ENCODE measurements at places on chromosomes 1 and 21. TPM values are rescaled to one million over a fixed set of nuclear protein-coding genes. Genes with fewer than 3 reads are reported as not detected.

Gene CCT8
- total RNA-seq, result 100 TPM

DNA sequence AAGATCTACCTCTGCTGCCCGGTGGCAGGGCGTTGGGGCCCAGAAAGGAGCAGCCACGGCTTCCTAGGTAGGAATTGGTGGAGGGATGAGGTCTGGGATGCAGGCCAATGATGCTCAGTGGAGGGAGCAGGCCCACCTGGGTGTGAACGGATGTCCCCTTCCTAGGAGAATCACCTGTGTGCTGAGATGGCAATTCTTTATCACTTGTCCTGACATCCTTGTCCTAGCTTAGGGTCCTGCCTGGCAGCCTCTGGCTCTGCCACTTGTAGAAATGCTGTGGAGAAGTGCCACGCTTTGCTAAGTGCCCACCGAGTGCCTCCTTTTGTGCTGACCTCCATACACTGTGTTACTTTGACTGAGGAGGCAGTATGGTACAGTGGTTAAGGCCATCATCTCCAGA lies 12.8 kb downstream of the EDN2 start:
- no peaks in the 10 kb centered on the region for H3K36me3 ChIP-seq
- no peak for DNase-seq
- no peaks in the 10 kb centered on the region for H3K4me1 ChIP-seq
- H3K27me3 ChIP-seq, result no peaks in the 10 kb centered on the region
- no peak overlapping the region for H3K4me3 ChIP-seq

- H3K27ac ChIP-seq, result no peak overlapping the region
- DNase-seq, result no peak
- H3K36me3 ChIP-seq, result no peaks in the 10 kb centered on the region
- H3K4me3 ChIP-seq, result no peak overlapping the region
Measured at GRCh38 chr1:2056955-2057590, 6.9 kb downstream of the PRKCZ start.

- no peaks in the 10 kb centered on the region for H3K4me1 ChIP-seq
- H3K4me3 ChIP-seq, result no peak overlapping the region
- no peak for DNase-seq
- H3K27ac ChIP-seq, result no peak overlapping the region
Measured at GRCh38 chr21:46168238-46168637, 12.9 kb upstream of the FTCD start.

DNA sequence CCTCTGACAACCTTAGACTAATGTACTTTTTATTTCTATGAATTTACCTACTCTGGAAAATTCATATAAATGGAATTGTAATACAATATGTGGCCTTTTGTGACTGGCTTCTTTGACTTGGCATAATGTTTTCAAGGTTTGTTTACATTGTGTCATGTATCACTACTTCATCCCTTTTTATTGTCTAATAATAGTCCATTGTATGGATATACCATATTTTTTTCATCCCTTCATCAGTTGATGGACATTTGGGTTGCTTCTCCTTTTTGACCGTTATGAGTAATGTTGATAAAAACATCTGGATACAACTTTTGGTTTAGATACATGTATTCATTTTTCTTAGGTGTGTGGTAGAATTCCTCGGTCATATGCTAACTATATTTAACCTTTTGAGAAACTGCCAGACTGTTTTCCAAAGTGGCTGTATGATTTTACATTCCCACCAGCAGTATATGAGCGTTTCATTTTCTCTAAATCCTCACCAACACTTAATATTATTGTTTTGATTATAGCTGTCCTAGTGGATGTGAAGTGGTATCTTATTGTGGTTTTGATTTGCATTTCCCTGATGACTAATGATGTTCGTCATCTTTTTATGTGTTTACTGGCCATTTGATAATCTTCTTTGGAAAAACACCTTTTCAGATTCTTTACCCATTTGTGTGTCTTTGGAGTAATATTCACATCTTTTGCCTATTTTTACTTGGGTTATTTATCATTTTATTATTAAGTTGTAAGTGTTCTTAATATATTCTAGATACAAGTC lies 3.5 kb downstream of the RO60 start:
- H3K4me3 ChIP-seq, result no peak overlapping the region
- peaks cover 18% of the 10 kb centered on the region for H3K4me1 ChIP-seq
- H3K36me3 ChIP-seq, result no peaks in the 10 kb centered on the region
- no peaks in the 10 kb centered on the region for H3K27me3 ChIP-seq
- no peak overlapping the region for H3K27ac ChIP-seq

DNA sequence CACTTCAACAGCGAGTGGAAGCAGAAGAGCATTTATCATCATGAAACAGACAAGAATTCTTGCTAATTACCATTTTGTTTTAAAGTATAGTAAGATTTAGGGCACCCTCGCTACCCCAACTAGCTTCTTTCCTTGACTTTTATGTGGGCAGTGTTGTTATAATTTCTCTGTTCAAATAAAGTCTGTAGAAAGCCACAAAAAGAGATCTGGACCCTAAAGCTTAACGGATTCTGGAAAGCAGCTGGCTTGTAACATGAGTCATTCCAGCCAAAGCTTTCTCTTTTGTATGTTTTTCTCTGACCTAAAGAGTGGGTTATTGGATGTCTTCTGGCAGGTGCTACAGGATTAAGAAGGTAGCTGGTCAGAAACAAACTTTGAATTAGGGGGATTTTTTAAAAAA lies 37.4 kb downstream of the RUNX1 start:
- DNase-seq, result no peak
- peaks cover 32% of the 10 kb centered on the region for H3K36me3 ChIP-seq
- H3K27me3 ChIP-seq, result no peaks in the 10 kb centered on the region
- no peak overlapping the region for H3K27ac ChIP-seq
- no peaks in the 10 kb centered on the region for H3K4me1 ChIP-seq

DNA sequence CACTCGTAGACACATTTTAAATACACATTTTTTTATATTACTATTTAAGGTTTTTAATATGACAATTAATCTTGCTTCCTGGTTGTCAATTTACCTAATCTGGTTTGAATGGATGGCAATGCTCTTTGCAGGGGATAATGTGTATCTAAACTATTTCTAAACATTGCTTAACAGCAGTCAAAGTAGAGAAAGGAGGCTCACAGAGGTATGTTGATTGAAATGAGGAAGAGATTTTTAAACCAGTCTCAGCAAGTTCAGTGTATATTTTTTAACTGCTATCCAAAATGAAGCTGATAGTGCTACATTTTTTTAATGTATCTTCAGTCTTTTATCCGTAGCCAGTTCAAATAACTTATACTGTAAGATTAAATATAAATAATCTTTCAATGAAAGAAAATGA lies 17.4 kb downstream of the FMO1 start:
- no peak overlapping the region for H3K27ac ChIP-seq
- H3K27me3 ChIP-seq, result no peaks in the 10 kb centered on the region
- H3K36me3 ChIP-seq, result no peaks in the 10 kb centered on the region
- H3K4me3 ChIP-seq, result no peak overlapping the region

DNA sequence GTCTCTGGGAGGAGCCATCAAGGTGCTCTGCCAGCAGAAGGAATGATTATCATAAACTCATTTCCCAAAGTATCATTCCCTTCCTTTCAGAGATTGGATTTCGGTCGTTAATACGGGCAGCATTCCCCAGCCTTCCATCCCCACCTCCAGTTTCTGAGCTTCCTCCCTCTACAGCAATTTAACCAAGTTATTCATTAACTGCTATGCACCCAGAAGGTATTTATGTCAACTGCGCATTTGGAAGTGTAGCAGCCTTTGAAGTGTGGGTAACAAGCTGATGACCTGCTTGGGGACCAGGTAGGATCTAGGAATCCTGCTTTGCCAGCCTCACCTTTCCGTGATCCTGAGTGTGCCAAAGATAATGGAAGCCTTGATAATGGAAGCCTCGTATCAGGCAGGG lies 172.4 kb upstream of the IGSF21 start:
- H3K4me1 ChIP-seq, result no peaks in the 10 kb centered on the region
- H3K36me3 ChIP-seq, result no peaks in the 10 kb centered on the region
- H3K4me3 ChIP-seq, result no peak overlapping the region
- no peak for DNase-seq
- H3K27ac ChIP-seq, result no peak overlapping the region
